ENCODE measurements at places on chromosomes 7 and 10.

DNA sequence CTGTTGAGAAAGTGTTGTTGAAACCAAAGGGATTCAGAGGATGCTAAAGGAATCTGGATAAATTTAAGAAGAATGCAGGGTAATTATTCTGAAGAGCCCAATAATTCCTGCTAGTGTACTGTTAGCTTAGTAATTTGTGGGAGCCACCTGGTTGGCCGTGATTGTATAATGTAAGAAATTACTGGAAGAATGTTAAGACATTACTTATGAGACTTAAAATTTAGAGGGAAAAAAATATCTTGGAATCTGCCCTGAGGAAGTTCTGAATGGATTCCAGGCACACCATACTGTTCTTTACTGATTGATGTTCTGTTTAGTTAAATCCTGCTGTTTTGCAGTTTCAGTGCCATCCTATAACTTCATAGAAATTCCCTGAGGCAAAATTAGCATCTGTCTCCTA lies 155.0 kb upstream of the RHOBTB1 start:
- no peak for DNase-seq

GRCh38 chr10:17025444-17026295 lies 103.9 kb downstream of the CUBN start:
- peak; percentile 63 for DNase-seq

GRCh38 chr7:42012786-42013360 lies 224.1 kb downstream of the GLI3 start:
- no peak for DNase-seq

DNA sequence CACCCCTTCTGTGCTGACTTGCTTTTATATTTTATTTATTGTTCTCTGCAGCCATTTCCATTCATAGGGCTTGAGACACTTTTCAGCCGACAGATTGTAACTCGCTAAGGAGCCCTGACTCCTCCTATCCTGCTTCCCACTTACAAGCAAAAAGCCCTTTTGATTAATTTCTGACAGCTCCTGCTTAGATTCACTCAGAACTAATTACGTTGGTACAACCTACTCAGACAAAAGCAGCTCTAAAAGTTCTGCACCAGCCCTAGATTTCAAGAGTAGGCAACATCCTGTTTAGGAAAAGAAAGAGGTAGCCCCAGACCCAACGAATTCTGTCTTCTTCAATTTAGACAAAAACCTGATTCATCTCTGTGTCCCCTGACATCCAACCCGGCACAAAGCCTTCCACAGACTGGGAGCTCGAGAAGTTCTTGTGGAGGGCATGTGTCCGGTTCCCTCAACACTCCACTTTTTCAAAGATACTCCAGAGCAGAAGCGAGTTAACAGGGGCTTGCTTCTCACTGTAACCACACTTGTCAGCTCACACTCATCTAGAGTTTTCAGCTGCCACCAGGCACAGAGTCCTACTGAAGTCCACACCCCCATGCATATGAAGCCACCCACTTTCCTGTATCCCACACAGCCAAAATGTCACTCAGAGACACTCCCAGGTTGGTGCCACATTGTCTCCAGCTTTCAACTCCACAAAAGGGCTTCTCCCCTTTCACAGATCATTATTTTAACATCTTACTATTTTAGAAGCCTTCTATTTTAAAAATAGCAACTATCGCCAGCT lies 113.6 kb upstream of the NFE2L3 start:
- DNase-seq = no peak

DNA sequence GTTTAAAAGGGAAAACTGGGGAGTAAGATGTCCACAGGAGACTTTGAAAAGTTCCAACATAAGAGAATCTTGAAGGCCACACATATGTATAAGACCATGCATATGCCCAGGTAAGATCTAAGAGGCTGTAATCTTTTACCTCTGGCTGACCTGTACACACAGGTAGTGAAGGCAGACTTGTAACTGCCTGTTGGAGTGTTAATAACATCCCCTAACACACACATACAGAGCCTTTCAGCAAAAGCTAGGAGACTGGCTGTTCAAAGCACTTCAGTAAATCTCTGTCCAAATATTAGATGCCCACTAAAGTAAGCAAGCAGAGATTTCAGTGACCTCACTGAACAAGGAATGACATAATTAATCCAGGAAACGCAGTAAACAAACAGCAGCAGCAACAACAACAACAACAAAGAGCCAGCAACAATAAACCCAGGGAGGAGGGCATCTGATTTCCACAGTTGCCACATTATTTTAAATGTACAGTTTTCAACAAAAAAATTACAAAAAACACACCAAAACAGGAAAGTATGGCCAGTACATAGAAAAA lies 15.0 kb downstream of the CYP51A1 start:
- no peak for DNase-seq

- DNase-seq = no peak
Observed at GRCh38 chr7:129903935-129904334, 48.8 kb downstream of the UBE2H start.

GRCh38 chr7:51070151-51070550 lies 246.5 kb downstream of the COBL start:
- DNase-seq = no peak

DNA sequence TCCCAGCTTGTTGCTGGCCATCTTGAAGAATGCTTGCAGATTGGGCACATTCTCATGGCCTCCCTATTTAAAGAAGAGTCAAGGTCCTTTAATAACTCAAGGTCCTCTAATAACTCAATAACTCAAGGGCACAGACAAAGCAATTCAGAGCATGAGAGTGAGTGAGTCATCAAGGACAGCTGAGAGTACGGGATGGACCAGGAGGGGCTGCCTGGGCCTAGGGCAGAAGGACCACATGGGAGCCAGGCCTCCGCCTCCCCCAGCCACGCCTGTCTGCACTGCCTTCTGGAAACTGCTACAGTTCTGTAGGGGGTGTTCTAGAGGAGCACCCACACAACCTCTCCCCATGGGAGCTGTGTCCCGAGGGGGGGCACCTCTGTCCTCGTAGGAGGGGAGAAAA lies 48.9 kb downstream of the ZNF503 start:
- DNase-seq = no peak

DNA sequence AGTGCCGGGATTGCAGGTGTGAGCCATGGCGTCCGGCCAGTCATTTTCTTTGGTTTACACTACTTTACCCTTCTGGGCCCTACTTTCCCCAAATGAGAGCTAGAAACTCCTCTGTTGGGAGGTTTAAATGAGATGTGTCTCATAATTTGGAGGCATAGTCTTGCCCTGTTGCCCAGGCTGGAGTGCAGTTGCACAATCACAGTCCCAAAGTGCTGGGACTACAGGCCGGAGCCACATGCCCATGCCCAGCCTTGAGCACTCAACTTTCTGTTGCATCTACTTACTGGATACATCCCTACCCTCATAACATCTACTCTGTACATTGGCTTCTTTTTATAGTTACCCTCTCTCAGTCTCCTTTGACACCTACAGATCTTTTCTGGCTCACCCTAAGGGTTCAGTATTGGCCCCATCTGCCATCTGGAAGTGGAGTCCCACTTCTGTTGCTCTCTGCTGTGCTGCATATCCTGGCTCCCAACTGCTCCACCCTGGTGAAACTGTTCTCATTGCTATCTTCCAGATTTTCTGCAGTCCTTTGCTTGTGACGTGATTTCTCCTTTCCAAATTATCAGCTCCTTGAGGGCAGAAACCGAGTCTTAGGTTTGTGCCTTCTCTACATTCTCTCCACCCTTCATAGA lies 8.4 kb downstream of the EIF4H start:
- DNase-seq = no peak

DNA sequence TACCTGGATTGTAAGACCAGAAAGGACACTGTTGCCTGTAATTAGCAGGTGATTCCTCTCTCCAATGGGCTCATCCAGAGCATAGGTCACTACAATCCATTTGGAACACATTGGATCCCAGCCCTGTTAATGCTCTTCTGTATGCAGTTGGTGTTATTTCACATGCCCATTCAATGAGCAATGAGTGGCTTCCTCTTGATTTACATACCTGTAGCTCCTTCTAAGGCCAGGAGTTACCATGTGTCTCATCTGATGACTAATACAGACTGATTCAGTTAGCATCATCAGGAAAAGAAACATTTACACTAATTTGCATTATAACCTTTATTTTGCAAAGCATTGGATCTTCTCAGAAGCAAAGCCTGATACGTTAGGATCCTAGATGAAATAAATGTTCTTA lies 83.1 kb upstream of the NPVF start:
- no peak for DNase-seq

- no peak for DNase-seq
Observed at GRCh38 chr10:44818041-44818649, 93.0 kb upstream of the TMEM72 start.

DNA sequence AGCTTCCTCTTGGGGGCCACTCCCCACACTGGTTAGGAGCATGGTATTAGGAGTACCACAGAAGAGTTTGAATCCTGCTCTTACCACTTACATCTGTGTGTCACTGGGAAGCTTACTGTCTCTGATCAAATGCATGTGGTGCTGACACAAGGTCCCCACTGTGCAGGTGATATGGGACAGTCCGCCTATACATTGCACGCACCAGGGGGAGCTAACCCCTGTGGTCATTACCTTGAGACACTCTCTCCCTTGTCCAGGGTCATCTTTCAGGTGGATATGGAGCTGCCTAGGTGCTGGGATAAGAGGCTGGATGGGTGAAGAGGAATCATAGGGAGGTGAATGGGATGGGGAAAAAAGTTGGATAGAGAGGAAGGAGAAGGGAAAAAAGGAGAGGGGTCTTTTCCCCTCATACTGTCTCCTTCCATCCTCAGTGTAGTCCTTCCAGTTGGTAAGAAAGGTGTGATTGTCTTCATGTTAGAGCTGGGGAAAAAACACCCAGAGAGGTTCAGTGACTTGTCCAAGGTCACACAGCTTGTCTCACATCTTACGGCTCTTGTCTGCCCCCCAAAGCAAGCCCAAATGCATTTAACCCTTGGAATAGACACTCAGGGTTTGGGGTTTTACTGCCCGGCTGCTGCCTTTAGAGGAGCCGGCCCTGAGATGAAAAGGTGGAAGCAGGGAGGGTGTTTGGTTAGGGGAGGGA lies 125.9 kb downstream of the CDH23 start:
- no peak for DNase-seq

DNA sequence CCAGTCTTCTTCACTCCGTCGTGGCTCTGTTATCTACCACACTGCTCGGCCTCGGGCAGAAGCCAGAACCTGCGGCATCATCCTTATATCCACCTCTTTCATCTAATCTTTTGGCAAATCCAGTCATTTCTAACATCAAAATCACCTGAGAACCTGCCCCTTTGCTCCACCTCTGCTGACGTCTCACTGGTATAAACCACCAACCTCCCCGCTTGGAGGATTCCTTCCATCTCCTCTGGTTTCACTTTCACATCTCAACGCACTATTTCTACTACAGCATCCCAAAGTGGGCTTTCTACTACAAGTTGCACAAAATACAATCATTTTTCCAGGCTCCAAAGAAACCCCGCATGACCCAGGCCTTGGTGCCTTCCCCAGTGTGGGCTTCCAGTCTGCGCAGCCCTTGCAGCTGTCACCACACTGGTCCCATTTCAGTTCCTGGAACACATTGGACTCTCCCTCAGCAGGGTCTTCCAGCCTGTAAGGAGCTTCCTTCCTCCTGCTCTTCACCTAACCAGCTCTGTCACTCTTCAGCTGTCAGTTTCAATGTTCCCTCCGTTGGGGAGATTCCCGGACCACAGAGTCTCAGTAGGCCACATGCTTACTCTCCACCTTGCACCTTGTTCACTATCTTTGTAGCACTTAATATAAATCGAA lies 85.0 kb downstream of the PRKCQ start:
- DNase-seq = peak; percentile 80

DNA sequence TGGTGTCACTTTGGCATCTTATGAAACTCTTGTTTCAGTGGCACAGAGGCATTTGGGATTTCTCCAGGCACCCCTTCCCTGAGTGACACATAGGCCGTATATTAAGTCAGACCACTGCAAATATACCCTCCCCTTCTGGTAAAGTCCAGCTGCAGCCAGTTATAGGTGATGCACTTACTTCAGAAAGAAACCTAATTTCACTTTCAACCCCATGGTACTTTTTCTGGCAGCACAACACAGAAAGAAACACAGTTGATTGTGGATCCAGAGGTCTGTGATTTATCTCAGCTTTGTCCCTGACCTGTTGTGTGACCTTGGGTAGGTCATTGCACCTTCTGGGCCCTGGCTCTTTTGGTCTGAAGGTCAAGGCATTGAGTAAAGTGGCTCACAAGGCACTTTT lies 173.2 kb downstream of the BUB3 start:
- DNase-seq = no peak

GRCh38 chr7:129136887-129137642 lies 7.4 kb upstream of the TSPAN33 start:
- DNase-seq = no peak

DNA sequence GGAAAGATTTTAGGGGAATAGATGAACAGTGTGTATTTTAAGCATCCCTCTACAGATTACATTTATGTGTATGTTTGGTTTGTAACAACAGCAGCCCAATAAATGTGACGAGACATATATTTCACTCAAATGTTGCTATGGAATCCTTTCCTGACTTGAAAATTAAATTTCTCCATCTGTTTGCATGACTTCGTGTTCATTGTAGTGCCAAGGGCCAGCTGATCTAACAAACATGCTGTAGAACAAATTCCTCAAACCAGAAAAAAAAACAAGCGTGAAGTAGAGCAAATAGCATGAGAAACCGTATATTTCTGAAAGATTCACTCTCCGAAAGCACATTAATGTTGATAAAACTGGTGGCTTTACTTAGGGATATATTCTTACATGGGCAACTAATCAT lies 87.8 kb downstream of the NRCAM start:
- DNase-seq = no peak

DNA sequence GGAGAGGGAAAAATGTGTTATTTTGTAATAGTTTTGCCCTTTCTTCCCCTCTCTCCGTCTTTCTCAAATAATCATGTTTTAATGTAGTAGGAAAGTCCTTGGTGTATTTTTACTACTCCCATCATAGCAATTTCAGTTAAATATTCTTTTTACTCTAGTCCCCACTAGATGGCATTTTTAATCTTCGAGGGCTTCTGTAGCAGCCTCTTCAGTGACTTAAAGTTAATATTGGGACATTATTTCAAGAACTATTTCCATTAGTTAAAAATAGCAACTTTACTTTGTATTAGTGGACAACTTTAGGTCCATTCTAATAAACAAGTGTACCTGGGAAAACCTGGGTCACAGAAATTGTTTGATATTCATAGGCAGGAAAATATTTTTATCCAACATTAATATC lies 23.0 kb downstream of the EDRF1 start:
- DNase-seq = no peak

DNA sequence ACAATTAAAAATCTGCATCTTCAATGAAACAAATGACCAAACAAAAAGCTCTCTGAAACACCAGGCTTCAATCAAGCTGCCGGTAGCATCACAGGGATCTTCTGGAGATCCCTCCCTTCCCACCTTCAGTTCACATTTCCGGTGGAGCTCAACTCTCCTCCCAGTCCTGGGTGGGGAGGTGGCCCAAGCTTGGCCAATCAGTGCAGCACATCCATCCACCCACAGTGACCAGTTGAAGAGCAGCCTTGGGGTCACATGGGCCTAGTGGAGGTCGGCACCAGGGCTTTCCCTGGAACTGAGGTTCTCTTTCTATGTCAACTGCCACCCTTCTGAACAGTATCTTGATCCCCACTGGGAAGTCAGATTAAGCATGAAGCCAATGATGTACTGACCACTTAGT lies 620.1 kb upstream of the MGMT start:
- no peak for DNase-seq

Measured in central memory CD4-positive, alpha-beta T cell (primary cell).